ENCODE measurements at places on chromosomes 7 and 10. TPM values are rescaled to one million over a fixed set of nuclear protein-coding genes. Genes with fewer than 3 reads are reported as not detected.

GRCh38 chr7:41744161-41744560 lies 41.3 kb upstream of the INHBA start:
- H3K27ac ChIP-seq = no peak overlapping the region
- H3K4me1 ChIP-seq = no peaks in the 10 kb centered on the region
- no peak for DNase-seq
- H3K4me3 ChIP-seq = no peak overlapping the region
- no peaks in the 10 kb centered on the region for H3K36me3 ChIP-seq

GRCh38 chr10:32326680-32327363 lies 20.1 kb downstream of the EPC1 start:
- no peaks in the 10 kb centered on the region for H3K27me3 ChIP-seq
- H3K4me1 ChIP-seq = peaks cover 31% of the 10 kb centered on the region
- H3K4me3 ChIP-seq = no peak overlapping the region

DNA sequence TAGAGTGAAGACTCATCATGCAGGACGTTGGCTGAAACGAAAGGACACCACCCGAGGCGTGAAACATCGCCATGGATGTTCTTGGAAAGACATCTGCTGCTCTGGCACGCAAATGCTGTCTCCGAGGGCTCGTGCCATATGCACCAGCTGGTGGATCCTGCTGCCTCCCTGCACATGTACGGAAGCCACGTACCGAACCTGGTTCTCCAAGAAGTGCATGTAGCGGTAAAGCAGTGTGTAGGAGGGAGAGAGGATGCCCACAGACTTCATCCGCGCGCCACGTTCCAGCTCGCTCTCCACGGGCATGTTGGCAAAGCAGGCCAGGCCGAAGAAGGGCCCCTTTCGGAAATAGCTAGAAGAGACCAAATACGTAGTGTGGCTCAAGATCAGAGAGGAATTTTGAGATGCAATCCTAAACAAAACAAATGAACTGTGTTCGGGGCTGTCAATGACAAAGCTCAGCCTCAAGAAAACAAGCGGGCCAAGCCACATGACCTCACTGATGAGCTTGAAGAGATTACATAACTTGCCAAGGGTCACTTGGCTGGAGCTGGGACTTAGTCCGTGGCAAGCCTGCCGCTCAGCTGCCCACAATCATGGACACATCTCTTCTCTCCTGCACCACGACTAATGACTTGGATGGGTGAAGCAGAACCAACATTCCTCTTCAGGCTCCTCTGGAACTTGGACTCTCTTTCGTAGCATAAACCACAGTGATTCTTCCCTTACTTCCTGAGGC lies 16.5 kb downstream of the DENND11 start:
- H3K4me3 ChIP-seq = no peak overlapping the region
- no peak overlapping the region for H3K27ac ChIP-seq
- H3K27me3 ChIP-seq = no peaks in the 10 kb centered on the region

DNA sequence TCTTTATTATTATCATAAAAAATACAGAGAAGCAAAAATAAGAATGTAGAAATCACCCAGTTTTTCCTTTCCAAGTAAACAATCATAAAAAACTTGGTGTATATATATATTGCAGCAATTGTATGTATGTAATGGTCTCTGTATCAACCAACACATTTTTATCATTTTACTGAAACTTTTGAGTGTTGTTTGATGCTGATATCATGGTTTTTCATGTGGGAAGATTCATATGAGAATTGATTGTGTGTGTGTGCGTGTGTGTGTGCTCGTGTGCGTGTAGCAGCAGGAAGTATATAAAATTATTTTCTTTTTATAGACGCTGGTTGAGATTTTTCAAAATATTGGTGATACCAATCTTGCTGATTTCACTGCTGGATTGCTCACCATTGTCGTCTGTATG lies 22.3 kb downstream of the SLC26A4 start:
- peaks cover 10% of the 10 kb centered on the region for H3K4me1 ChIP-seq
- DNase-seq = no peak
- no peaks in the 10 kb centered on the region for H3K36me3 ChIP-seq
- H3K27me3 ChIP-seq = no peaks in the 10 kb centered on the region
- no peak overlapping the region for H3K27ac ChIP-seq

DNA sequence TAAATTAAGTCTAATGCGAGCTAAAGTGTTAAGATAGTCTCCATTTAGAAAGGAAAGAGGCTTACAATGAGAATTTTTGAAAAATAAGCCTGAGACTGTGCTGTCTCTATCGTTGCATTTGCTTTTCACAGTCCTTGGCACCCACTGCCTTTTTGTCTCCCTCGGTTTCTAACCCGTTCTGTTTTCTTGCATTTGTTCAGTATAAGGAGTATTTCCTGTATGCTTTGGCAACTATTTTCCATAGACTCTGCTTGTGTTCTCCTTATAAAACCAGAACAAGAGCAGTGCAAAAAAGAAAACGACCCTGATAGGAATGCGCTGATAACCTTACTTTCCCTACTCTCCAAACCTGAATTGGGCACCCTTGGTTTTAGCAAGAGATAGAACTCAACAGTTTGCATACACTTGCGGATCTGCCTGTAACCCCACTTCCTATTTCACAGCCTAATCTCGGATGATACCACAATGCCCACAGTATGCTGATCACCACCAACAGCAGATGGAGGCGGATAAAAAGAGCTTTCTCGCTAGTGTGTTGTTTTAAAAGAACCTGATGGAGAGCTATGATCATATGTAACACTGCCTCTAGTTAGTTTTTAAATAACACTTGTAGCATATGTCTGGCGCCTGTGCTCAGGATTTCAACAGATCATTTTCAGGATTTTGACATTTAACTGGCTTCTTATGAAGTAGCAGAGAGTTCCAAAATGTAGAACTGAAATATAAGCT lies 1.6 kb upstream of the ARHGAP12 start:
- H3K27ac ChIP-seq = no peak overlapping the region
- no peaks in the 10 kb centered on the region for H3K27me3 ChIP-seq
- peaks cover 38% of the 10 kb centered on the region for H3K4me1 ChIP-seq
- peak; percentile 39 for DNase-seq

- DNase-seq = no peak
- no peaks in the 10 kb centered on the region for H3K27me3 ChIP-seq
- H3K4me1 ChIP-seq = no peaks in the 10 kb centered on the region
- H3K36me3 ChIP-seq = no peaks in the 10 kb centered on the region
- no peak overlapping the region for H3K27ac ChIP-seq
Observed at GRCh38 chr7:86942995-86943394, 116.5 kb downstream of the ELAPOR2 start.

DNA sequence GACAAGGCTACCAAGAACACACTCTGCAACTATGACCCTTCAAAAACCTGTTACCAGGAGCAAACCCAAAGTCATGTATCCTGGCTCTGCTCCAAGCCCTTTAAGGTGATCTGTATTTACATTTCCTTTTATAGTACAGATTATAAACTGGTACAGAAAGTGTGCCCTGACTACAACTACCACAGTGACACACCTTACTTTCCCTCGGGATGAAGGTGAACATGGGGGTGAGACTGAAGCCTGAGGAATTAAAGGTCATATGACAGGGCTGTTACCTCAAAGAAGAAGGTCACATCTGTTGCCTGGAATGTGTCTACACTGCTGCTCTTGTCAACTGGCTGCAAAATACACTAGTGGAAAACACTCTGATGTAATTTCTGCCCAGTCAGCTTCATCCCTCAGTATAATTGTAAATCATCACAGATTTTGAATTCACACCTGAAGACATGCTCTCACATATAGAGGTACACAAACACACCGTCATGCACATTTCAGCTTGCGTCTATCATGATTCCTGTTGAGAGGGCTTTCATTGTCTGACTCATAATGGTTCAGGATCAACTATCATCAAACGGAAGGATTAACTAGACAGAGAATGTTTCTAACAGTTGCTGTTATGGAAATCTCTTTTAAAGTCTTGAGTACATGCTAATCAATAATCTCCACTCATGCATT lies 318.3 kb downstream of the NXPH1 start:
- H3K36me3 ChIP-seq = no peaks in the 10 kb centered on the region
- H3K4me1 ChIP-seq = no peaks in the 10 kb centered on the region
- no peak overlapping the region for H3K4me3 ChIP-seq

DNA sequence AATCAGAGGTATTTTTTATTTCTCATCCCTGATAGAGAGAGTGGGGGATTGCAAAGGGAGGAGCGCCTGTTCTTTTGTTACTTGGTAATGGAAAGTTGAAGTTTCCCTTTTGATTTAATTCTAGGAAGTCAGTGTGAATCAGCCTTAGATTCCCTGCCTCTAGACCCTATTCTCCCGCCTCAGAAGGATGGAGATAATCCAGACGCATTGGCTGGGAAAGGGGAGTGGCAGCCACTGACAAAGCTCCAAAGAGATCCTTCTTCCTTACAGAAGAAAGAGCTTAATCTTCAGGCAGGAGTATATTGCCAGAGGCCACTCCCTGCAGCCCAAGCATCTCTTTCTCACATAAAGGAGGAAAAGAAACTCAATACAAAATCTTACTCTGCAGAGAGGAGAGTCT lies 122.3 kb upstream of the GALNT17 start:
- DNase-seq = no peak
- no peak overlapping the region for H3K27ac ChIP-seq
- H3K27me3 ChIP-seq = no peaks in the 10 kb centered on the region
- H3K4me1 ChIP-seq = no peaks in the 10 kb centered on the region

DNA sequence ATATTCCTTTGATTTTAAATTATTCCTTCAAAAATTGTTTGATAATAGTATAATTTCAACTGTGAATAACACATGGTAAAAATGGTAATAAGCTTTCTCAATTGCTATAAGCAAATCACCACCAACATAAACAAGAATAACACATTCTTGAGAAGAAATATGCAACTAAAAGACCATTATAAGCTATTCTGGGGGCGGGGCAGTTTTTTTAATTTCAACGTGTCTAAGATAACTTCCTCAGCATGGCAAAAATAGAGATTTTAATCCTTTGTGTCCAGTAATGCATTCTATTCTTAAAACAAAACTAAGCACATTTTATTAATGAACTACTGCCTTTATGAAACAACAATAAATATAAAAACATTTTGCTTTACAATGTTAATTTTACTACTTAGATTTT lies 1.5 kb downstream of the DNAJC12 start:
- H3K4me3 ChIP-seq = no peak overlapping the region
- H3K4me1 ChIP-seq = no peaks in the 10 kb centered on the region
- H3K36me3 ChIP-seq = no peaks in the 10 kb centered on the region
- no peaks in the 10 kb centered on the region for H3K27me3 ChIP-seq

GRCh38 chr10:65275296-65275695 lies 1650.5 kb upstream of the LRRTM3 start:
- H3K27ac ChIP-seq = no peak overlapping the region
- no peaks in the 10 kb centered on the region for H3K36me3 ChIP-seq
- H3K4me3 ChIP-seq = no peak overlapping the region
- H3K4me1 ChIP-seq = no peaks in the 10 kb centered on the region

DNA sequence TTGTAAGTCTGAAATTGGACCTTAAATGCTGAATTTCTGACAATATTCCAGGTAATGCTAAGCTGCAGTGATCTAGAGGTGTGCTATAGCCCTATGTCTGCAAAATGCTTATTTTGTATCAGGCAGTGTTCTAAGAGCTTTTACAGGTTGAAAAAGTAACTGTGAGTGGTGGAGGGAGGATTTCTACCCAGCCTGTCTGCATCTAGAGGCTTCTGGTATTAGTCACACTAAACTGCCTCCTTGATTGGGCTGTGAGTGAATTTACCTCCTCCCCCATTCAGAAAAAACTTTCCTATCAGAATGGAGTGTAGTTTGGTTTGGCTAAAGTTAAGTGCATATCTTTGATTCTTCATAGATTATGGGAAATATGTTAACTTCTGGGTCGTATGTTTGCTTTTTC lies 56.8 kb downstream of the BBS9 start:
- no peaks in the 10 kb centered on the region for H3K27me3 ChIP-seq
- H3K36me3 ChIP-seq = no peaks in the 10 kb centered on the region
- H3K4me1 ChIP-seq = no peaks in the 10 kb centered on the region
- no peak overlapping the region for H3K4me3 ChIP-seq

GRCh38 chr10:125802131-125802530 lies 20.9 kb downstream of the UROS start:
- no peaks in the 10 kb centered on the region for H3K27me3 ChIP-seq
- peaks cover 87% of the 10 kb centered on the region for H3K36me3 ChIP-seq
- no peak overlapping the region for H3K27ac ChIP-seq
- no peak for DNase-seq
- no peak overlapping the region for H3K4me3 ChIP-seq

GRCh38 chr10:131901181-131901829 lies 497 bp downstream of the PPP2R2D start:
- peaks cover 8% of the 10 kb centered on the region for H3K36me3 ChIP-seq
- peaks cover 39% of the 10 kb centered on the region for H3K4me1 ChIP-seq
- H3K4me3 ChIP-seq = peak overlapping the region; percentile 69
- peak overlapping the region; percentile 74 for H3K27ac ChIP-seq

DNA sequence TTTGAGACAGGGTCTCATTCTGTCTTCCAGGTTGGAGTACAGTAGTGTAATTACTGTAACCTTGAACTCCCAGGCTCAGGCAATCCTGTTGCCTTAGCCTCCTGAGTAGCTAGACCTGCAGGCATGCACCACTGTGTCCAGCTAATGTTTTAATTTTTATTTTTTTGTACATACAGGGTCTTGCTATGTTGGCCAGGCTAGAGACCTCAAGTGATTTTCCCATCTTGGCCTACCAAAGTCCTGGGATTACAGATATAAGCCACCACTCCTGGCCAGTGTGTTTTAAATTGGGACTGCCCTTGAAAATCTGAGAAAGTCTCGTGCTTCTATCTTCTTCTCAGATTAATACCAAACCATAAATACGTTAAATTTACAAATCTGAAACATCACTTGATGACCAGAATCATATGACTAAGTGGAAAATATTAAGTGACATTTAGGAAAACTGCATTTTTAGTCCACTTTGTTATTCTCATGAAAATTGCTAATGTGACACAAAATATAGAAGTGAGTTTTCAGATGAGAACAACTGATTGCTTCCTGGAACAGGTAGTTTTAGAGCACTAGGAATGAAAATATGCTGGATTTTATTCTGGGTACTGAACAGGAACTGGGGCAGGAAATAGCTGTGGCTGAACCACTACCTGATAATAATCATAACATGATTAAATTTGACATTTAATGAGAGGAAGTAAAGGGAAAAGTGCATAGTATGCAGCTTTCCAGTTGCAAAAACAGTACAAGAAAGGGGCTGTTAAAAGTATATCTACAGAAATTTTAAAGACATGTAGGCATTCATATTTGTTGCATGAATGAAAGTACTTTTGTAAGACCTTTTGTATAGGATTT lies 4.2 kb downstream of the PHTF2 start:
- no peak for DNase-seq
- peaks cover 14% of the 10 kb centered on the region for H3K4me1 ChIP-seq
- no peaks in the 10 kb centered on the region for H3K36me3 ChIP-seq
- H3K4me3 ChIP-seq = no peak overlapping the region

DNA sequence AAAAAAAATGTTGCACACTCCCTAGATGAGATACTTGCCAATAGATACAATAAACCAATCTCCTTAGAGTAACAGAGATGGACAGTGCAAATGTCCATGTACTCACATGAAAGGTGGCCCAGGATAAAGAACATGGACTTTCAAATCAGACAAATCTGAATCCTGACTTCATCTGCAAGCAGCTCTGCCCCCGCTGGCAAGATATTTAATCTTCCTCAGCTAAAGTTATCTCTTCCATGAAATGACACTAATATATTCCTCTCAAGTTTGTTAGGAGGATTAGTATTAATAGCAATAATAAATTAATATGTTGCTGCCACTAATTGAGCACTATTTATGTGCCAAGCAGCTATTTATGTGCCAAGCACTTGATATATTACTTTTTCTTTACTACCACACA lies 148.6 kb upstream of the YAE1 start:
- DNase-seq = no peak
- peaks cover 14% of the 10 kb centered on the region for H3K27me3 ChIP-seq
- H3K36me3 ChIP-seq = no peaks in the 10 kb centered on the region
- peaks cover 11% of the 10 kb centered on the region for H3K4me1 ChIP-seq
- H3K27ac ChIP-seq = no peak overlapping the region

AMPH gene
- polyA plus RNA-seq = 0.96 TPM

CYP2E1 gene
- polyA plus RNA-seq = not detected

VENTX gene
- 56.0 TPM for polyA plus RNA-seq

IKZF1 gene
- polyA plus RNA-seq = 80.2 TPM

PIP gene
- polyA plus RNA-seq = not detected

ADAP1 gene
- polyA plus RNA-seq = 49.1 TPM

CHST3 gene
- polyA plus RNA-seq = not detected

ADAM12 gene
- 0.01 TPM for polyA plus RNA-seq

Measured in CD14-positive monocyte (primary cell).